Type B pancreatic cell (in vitro differentiated cells): ENCODE measurements at places on chromosomes 6 and 20. TPM values are rescaled to one million over a fixed set of nuclear protein-coding genes. Genes with fewer than 3 reads are reported as not detected.

TMEM170B gene
- 2.1 and 4.0 TPM in 2 replicates for total RNA-seq

PDE7B gene
- total RNA-seq: 3.9 and 5.1 TPM in 2 replicates

COL9A3 gene
- total RNA-seq: 8.8 and 21.2 TPM in 2 replicates

JPH2 gene
- total RNA-seq: 4.9 and 17.3 TPM in 2 replicates

CDH4 gene
- total RNA-seq: 5.0 and 8.3 TPM in 2 replicates

TUBB gene
- total RNA-seq: 560 and 1,225 TPM in 2 replicates

RIOK1 gene
- 20.1 and 24.0 TPM in 2 replicates for total RNA-seq

OR2B6 gene
- not detected in 2 replicates for total RNA-seq

SMPDL3A gene
- total RNA-seq: 9.4 and 18.0 TPM in 2 replicates

HCRTR2 gene
- total RNA-seq: 0.27 TPM in 1 of 2 replicates, not detected in the other

PPP1R3G gene
- 0.19 and 0.45 TPM in 2 replicates for total RNA-seq

ADGRF4 gene
- total RNA-seq: 0.87 and 2.3 TPM in 2 replicates

GRIK2 gene
- total RNA-seq: 4.7 and 4.8 TPM in 2 replicates

CCN6 gene
- not detected in 2 replicates for total RNA-seq

NPEPL1 gene
- 21.1 and 25.0 TPM in 2 replicates for total RNA-seq

RIPPLY2 gene
- total RNA-seq: 1.6 and 1.8 TPM in 2 replicates

SLC17A1 gene
- 0.85 and 1.2 TPM in 2 replicates for total RNA-seq

CCN5 gene
- not detected in 2 replicates for total RNA-seq

APOM gene
- 11.2 and 20.9 TPM in 2 replicates for total RNA-seq

CNR1 gene
- 2.4 and 3.5 TPM in 2 replicates for total RNA-seq

CRIP3 gene
- 1.1 and 2.9 TPM in 2 replicates for total RNA-seq

RIMS1 gene
- 3.7 and 5.9 TPM in 2 replicates for total RNA-seq

PPP1R14C gene
- 12.6 and 19.2 TPM in 2 replicates for total RNA-seq

HNF4A gene
- total RNA-seq: 19.9 and 41.7 TPM in 2 replicates

DDO gene
- not detected in 2 replicates for total RNA-seq

MAS1 gene
- not detected in 2 replicates for total RNA-seq

OOEP gene
- total RNA-seq: not detected in 2 replicates

TREML2 gene
- not detected in 2 replicates for total RNA-seq
